ENCODE measurements at places on chromosomes 2 and 18.

GRCh38 chr18:39487932-39488331 is 1922.3 kb upstream of the CELF4 start:
- no peaks in the 10 kb centered on the region for H3K4me1 ChIP-seq
- no peak for DNase-seq
- H3K36me3 ChIP-seq = no peaks in the 10 kb centered on the region
- H3K4me3 ChIP-seq = no peak overlapping the region
- no peaks in the 10 kb centered on the region for H3K27me3 ChIP-seq
- H3K27ac ChIP-seq = no peak overlapping the region

DNA sequence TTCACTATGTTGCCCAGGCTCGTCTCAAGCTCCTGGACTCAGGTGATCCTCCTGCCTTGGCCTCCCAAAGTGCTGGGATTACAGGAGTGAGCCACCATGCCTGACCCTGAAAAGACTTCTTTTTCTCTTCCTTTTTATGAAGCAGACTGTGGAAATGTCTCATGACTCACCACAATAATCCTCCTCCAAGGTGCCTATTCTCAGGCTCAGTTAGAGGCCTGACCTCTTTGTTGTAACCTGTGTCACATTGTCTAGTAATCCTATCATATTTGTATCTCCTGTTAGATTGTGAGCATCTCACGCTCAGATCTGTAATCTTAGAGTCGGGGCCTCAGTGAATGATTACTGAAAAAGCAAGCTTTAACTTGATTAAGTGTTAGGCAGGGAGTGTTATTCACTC is 18.3 kb upstream of the TAF4B start:
- no peaks in the 10 kb centered on the region for H3K4me1 ChIP-seq
- no peaks in the 10 kb centered on the region for H3K36me3 ChIP-seq
- H3K27me3 ChIP-seq = no peaks in the 10 kb centered on the region

- H3K27ac ChIP-seq = no peak overlapping the region
- DNase-seq = no peak
- no peak overlapping the region for H3K4me3 ChIP-seq
- H3K27me3 ChIP-seq = no peaks in the 10 kb centered on the region
- H3K4me1 ChIP-seq = no peaks in the 10 kb centered on the region
- H3K36me3 ChIP-seq = no peaks in the 10 kb centered on the region
Observed at GRCh38 chr2:216916956-216917650, 57.2 kb upstream of the TNP1 start.

DNA sequence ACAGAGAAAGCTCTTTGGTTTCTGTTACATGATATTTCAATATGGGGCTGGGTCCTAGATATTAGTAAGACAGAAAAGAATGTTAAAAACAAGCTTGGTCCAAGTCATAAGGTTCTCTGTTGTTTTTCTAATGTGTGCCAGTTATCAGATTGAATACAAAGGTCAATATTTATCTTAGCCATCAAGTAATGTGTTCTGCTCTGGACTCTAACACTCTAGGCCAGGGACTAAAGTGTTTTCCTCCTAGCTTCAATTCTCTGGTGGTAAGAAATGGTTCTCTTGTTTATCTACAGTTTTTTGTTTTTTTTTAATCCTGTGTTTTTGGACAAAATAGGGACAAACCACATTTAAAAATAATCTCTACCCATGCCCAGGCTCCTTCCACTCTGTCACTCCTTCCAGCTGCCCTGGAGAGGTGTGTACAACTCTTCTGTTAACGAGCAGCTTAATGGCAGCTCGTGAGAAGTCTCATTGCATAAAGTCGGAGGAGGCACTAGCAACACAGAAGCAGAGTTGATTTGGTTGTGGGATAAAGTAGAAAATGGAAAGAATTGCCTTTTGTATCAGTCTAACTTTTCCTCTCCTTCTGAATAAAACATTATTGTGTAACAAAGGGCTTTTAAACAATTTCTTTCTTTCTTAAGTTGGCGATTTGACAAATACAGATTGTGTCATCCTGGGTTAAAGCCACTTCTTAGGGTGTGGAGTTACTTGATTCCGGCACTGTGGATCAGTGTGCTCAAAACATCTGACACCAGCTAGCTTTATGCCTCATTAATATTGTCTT is 8.0 kb upstream of the SESTD1 start:
- H3K27me3 ChIP-seq = no peaks in the 10 kb centered on the region
- no peaks in the 10 kb centered on the region for H3K36me3 ChIP-seq
- H3K4me3 ChIP-seq = no peak overlapping the region

DNA sequence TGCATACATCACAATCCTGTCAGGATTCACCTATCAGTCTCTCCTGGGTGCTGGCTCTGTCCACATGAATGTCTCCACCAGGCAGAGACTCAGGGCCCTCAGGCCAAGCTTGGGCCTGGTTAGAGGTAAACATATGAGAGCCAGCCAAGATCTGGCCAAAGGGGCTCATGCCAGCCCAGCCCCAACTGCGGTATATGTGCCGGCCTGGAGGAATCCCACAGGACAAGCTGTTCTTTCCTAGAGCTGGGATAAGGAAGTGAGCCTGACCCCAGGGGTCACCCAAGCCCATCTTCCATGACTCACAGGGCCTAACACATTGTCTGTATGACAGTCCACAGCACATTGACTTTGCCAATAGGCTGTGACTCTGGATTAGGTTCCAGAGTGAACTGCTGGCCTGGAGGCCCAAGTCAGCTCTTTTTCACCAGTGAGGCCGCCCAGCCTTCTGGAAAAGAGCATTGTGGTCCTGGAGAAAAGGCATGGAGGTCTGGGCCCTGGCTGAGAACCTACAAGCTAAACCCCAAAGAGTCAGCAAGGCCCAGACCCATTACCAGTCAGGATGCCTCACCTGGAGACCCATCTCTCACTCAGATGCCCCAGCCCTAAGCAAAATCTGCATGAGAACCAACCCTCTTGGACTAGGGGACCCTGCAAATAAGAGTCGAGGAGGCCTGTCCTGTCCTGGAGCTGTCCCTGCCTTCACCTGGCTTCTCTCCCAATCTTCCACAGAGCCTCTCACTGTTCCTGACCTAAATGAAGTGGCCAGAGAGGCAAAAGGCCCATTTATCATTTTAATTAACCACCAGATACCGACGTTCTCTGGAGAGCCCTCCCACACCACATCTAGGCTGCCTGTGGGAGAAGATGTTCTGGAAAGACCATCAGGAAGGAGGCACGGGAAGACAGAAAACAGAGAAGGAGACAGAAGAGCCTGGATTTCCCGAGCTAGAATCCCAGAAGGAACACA is 120.9 kb upstream of the PKDCC start:
- H3K27ac ChIP-seq = no peak overlapping the region
- no peak overlapping the region for H3K4me3 ChIP-seq
- no peaks in the 10 kb centered on the region for H3K36me3 ChIP-seq

GRCh38 chr18:44546954-44547353 is 133.7 kb upstream of the SETBP1 start:
- H3K4me1 ChIP-seq = no peaks in the 10 kb centered on the region
- H3K27me3 ChIP-seq = no peaks in the 10 kb centered on the region
- no peak overlapping the region for H3K27ac ChIP-seq
- no peaks in the 10 kb centered on the region for H3K36me3 ChIP-seq
- no peak overlapping the region for H3K4me3 ChIP-seq
- DNase-seq = no peak

DNA sequence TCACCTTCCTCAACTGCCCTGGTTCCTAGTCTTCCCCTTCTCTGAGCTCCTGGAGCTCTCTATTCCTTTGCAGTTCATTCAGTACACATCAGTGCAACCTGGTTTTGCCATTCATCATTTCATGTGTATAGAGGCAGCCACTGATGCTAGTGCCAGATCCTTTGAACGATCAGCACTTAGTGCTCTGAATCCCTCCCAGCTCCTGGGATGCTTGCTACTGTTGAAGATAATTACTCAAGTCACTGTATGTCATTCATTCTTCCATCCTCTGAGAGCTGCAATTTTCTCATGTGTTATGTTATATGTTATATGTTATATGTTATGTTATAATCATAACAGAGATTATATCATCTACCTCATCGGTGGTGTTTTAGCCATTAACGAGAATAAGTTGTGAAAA is 98.5 kb upstream of the UXS1 start:
- H3K27me3 ChIP-seq = no peaks in the 10 kb centered on the region
- no peak for DNase-seq
- H3K36me3 ChIP-seq = no peaks in the 10 kb centered on the region
- no peak overlapping the region for H3K4me3 ChIP-seq

DNA sequence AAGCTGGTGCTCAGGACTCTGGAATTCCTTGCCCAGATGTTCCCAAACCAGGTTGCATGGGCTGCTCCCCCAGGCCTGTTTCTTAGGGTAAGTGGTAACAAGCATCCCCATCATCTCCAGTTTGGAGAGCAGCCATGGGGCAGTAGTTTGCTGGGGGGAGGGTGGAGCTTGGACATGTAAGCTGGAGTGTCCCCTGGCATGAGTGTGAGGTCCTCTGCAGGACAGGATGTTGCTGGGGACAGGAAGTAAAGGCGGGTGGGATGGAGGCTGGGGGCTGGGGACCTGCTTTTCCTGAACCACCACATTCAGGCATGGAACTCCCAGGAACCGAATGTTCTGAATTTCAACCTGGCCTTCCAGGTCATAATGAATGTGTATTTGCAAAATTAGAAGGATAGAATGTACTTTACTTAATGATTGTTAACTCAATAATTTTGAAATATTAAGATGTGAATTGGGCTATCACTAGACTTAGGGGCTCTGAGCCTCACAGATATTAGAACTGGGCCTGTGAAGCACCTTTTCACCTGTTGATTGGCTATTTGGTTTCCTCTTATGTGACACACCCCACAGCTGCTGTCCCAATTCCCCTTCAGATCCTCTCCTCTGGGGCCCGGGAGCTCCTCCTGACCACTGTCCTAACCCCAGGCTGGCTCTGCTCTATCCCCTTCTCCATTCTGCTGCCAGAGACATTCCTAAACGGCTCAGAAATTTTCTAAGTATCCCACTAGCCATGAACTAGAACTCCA is 66.4 kb upstream of the EPAS1 start:
- DNase-seq = no peak
- no peaks in the 10 kb centered on the region for H3K36me3 ChIP-seq
- no peak overlapping the region for H3K27ac ChIP-seq
- H3K4me1 ChIP-seq = peaks cover 13% of the 10 kb centered on the region

DNA sequence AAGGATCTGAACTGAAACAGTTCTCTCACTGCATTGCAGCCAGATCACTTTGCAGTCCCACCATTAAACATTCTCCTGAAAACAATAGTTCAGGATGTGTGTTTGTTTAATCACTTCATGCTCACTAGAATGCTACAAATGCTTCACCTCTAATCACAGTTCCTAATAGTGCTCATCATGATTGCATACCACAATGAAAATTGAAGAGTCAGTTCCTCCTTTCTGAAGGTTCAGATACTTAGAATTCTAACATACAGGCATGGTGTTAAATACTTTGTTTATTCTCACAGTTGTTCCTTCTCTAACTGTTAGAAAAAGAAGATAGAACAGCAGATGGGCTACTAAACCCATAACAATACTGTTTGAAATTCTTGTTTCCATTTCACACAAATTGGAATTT is 622.3 kb upstream of the ACVR2A start:
- H3K27me3 ChIP-seq = no peaks in the 10 kb centered on the region
- H3K36me3 ChIP-seq = no peaks in the 10 kb centered on the region
- no peaks in the 10 kb centered on the region for H3K4me1 ChIP-seq
- H3K4me3 ChIP-seq = no peak overlapping the region
- no peak overlapping the region for H3K27ac ChIP-seq

- H3K27me3 ChIP-seq = no peaks in the 10 kb centered on the region
- no peak overlapping the region for H3K27ac ChIP-seq
- H3K4me1 ChIP-seq = no peaks in the 10 kb centered on the region
Observed at GRCh38 chr2:70380621-70381020, 78.8 kb upstream of the FAM136A start.

- no peaks in the 10 kb centered on the region for H3K36me3 ChIP-seq
- H3K4me1 ChIP-seq = no peaks in the 10 kb centered on the region
- DNase-seq = no peak
- no peak overlapping the region for H3K4me3 ChIP-seq
Observed at GRCh38 chr2:133712369-133712768, 144.1 kb upstream of the NCKAP5 start.

DNA sequence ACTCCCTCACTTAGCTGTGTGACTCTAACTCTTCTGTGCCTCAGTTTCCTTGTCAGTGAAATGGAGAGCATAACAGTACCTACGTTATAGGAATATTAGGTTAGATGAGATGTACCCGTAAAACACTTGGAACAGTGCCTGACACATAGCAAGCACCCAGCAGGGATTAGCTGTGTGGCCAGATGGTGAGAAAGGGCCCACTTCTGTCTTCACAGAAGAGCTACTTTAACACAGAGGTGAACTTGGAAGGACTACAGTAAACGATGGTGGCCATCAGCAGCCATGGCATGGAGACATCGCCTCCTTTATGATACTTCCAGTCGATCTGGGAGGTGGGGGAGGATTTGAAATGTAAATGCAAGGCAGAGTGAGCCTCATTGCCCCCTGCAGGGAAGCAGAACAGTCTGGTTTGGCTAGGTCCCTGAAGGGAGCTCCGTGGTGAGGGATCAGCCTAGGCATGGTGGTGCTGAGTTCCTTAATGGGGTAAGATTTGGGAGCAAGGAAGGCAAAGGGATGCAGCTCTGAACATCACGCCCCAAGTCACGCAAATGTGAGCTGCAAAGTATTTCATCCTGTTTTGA is 101.7 kb upstream of the ALPP start:
- no peak overlapping the region for H3K27ac ChIP-seq
- H3K4me3 ChIP-seq = no peak overlapping the region
- no peaks in the 10 kb centered on the region for H3K27me3 ChIP-seq
- H3K4me1 ChIP-seq = peaks cover 9% of the 10 kb centered on the region

- no peaks in the 10 kb centered on the region for H3K27me3 ChIP-seq
- no peak for DNase-seq
- peaks cover 25% of the 10 kb centered on the region for H3K4me1 ChIP-seq
- no peak overlapping the region for H3K4me3 ChIP-seq
Observed at GRCh38 chr2:171791361-171791760, 102.7 kb downstream of the SLC25A12 start.

- H3K4me1 ChIP-seq = no peaks in the 10 kb centered on the region
- H3K36me3 ChIP-seq = no peaks in the 10 kb centered on the region
- H3K4me3 ChIP-seq = no peak overlapping the region
- H3K27ac ChIP-seq = no peak overlapping the region
- H3K27me3 ChIP-seq = no peaks in the 10 kb centered on the region
Observed at GRCh38 chr18:32355896-32356295, 114.8 kb downstream of the GAREM1 start.

- H3K27me3 ChIP-seq = no peaks in the 10 kb centered on the region
- no peaks in the 10 kb centered on the region for H3K36me3 ChIP-seq
- DNase-seq = no peak
- no peak overlapping the region for H3K27ac ChIP-seq
- no peaks in the 10 kb centered on the region for H3K4me1 ChIP-seq
Observed at GRCh38 chr2:21382701-21383520, 259.1 kb downstream of the TDRD15 start.

DNA sequence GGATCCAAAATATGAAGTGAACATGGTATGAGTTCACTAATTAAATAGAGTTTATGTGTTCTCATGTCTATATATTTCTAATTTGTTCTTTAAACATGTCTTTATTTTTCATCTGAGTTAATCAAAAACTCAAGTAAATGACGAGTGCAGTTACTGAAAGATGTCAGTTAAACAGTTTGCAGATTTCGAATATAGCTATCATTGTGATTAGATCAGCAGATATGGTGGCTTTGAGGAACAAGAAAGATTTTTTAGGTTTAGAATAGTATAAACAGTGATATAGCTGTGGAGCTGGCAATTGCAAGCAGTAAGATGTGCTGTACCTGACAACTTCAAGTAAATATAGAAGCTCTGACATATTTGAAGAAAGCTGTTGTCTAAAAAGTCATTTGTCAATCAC is 49.7 kb downstream of the TANK start:
- no peaks in the 10 kb centered on the region for H3K36me3 ChIP-seq
- no peaks in the 10 kb centered on the region for H3K27me3 ChIP-seq
- H3K4me1 ChIP-seq = no peaks in the 10 kb centered on the region
- no peak for DNase-seq
- H3K27ac ChIP-seq = no peak overlapping the region

Measured in H1 (cell line).